ENCODE measurements at places on chromosomes 13 and 19.

DNA sequence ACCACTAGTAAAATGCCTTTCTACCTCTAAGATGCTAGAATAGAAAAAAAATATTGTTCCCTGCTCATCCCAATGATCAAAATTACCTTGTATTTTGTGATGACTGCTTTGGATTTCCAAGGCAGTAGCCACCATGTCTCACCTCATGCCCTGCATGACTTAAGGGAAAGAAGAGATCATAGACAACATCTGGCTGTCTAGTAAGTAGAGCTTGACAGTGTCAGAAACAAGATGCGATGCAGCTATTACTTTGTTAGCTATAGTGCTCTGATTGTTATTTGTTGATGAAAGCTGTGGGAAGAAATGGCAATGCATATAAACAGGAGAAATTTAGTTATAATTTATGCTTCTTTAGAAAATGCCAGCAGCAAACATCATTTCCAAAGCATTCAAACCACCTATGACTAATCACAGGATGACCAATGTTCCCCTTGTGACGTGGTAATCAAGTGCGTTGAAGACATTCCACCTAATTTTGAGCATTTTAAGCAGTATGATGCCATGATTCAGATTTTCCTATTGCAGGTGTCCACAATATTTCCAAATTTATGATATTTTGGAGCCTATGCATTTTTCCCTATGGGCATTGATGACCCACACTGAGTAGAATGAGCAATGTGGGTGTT lies 308.3 kb downstream of the KCNRG start:
- no peak for DNase-seq

DNA sequence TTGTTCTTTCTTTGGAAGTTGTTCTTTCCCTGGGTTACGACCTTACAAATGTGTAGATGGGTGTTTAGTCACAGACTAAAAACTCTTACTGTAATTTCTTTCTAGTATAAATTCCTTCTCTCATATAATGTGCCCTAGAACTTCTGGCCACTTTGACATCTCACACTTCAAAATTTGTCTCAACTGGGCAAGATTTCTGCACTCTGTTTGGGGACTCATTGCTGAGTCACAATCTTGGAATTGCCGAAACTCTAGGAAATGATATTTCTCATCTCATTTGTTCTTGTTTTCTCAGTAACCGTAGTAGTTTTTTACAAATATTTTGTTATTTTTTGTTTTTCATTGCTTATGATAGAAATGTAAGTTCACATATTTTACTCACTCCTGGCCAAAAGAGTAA lies 2523.2 kb upstream of the PCDH20 start:
- no peak for DNase-seq

- no peak for DNase-seq
Measured at GRCh38 chr13:80577285-80577684, 236.4 kb upstream of the SPRY2 start.

- DNase-seq, result no peak
Measured at GRCh38 chr13:70107125-70107497, 515 bp upstream of the ATXN8OS start.

DNA sequence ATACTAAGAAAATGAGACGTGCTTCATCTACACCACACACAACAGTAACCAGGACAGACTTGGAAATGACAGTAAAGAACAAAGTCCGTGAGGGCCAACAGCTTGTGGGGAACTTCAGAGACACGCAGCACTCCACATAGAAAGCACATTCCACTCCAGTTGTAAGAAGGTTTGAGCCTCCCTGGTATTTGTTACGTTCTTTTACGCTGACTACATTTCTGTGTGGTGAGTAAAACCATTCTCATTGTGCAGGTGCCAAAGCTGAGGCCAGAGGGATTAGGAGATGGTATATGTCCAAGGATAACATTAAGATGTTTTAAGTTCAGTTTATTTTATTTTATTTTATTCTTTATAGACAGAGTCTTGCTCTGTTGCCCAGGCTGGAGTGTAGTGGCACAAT lies 1189.9 kb downstream of the UQCRFS1 start:
- DNase-seq, result no peak

GRCh38 chr13:30119476-30119875 lies 187.9 kb downstream of the KATNAL1 start:
- no peak for DNase-seq

DNA sequence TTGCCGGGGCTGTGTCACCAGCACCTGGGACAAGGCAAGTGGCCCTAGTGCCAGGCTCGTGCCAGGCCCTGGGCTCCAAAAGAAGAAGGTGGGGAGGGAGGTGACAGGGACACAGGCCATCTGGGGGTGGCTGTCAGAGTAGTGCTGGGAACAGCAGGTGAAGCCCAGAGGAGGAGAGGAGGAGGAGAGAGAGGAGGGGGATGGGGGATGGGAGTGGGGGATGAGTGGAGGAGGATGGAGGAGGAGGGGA lies 18.7 kb downstream of the LSM4 start:
- DNase-seq, result no peak

DNA sequence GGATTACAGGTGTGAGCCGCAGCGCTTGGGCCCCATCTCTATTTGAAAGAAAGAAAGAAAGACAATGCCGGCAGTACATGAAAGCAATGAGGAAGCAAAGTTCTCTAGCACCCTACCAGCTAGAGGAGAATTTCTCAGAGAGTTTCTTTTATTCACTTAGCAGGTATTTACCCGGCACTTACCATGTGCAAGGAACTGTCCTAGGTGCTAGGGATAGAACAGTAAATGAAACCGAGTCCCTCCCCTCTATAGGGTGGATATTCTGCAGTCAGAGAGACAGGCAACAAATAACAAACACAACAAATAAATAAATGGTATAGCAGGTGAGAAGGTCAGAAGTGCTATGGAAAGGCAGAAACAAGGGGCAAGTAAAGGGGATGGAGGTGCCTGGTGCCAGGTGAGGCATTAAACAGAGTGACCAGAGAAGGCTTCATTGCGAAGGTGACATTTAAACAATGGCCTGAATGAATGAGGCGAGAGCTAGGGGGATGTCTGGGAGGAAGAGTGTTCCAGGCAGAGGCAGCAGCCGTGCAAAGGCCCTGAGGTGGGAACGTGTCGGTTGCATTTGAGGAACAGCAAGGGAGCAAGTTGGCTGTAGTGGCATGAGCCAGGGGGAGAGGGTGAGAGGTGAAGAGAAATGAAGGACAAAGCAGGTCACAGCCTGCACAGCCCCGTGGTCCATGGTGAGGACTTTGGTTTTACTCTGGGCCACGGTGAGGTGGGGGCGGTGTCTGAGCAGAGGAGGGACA lies 10.8 kb upstream of the MYH14 start:
- DNase-seq, result no peak

DNA sequence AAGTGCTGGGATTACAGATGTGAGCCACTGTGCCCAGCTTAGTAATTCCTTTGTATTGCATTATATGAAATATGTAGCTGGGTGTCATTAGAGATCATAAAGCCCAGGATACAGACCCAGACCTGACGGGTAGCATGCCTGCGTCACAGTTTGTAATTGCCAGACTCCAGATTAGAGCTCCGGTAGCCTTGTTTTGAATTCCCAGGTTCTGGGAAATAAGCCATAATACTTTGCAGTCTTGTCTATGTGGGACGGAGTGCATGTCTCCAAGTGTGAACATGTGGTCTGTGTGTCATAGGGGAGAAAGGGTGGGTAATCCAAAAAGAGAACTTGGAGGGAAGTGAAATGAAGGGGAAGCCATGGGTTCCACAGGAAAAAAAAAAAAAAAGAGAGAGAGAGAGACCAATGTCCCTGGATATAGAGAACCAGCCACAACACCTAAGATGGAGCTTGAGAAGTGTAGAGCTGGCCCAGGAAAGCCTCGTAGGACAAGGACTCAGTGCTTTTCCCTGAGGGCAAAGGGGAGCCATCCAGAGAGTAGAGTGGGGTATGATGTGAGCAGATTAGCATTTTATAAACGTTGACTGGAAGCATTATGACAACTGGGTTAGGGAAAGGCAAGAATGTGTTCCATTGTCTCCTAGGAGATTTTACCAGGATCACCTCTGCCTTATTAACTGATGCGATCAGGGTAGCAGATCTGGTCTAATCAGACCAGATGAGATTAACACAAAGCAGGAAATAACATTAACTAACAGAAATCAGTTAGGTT lies 2.6 kb downstream of the ZSCAN4 start:
- no peak for DNase-seq

- DNase-seq, result no peak
Measured at GRCh38 chr19:48760504-48761205, 5.3 kb downstream of the FGF21 start.

DNA sequence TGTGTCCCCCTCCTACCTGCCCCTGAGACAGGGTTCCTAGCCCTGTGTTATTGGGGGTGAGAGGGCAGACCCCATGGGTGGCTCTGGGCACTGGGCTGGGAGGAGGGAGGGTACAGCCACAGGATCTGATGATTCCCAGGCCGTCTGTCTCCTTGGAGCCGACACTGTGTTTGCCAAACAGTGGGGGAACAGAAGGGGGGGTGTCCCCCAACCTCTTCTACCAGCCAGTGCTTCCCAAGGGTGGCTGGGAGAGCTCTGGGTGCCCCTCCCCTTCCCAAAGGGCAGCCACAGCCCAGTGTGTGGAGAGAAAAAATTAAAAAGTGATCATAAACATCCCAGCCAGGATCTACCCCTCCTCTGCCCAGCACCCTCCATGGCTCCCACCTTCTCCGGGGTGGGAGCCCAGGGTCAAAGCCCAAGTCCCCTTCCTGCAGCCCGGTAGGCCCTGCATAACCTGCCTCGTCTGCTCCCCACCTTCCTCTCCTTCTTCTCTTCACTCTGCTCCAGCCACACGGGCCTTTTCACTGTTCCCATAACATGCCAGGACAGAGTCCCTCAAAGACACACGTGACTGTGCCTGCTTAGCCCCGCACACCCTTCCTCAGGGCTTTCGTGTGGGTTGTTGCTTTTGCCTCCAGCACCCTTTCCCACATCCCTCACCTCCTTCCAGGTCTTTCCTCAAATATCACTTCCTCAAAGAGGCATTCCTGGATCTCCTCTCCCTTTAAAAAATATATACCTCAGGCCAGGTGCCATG lies 1.4 kb upstream of the PLIN4 start:
- no peak for DNase-seq

DNA sequence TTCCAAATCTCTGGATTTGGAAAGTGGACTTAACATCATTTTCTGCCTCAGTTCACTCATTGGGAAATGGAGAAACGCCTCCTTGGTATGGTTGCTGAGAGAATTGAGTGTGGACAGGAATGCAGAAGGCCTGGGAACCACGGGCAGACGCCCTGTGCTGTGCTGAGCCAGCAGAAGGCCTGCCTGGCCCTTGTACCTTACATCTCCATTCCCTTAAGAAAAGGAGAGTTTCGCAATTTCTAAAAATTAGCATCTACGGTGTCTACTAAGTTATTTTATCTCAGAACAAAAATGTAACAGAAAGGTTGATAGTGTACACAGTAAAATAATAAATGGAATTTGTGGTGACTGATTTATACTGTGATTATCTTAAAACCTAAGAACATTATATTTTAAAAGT lies 78.7 kb downstream of the IPO5 start:
- DNase-seq, result no peak

- no peak for DNase-seq
Measured at GRCh38 chr19:42480335-42481095, 37.8 kb upstream of the CXCL17 start.

- no peak for DNase-seq
Measured at GRCh38 chr19:37074819-37075362, 3.3 kb upstream of the ZNF420 start.

GRCh38 chr19:18425515-18426415 lies 6.6 kb downstream of the SSBP4 start:
- DNase-seq, result no peak

DNA sequence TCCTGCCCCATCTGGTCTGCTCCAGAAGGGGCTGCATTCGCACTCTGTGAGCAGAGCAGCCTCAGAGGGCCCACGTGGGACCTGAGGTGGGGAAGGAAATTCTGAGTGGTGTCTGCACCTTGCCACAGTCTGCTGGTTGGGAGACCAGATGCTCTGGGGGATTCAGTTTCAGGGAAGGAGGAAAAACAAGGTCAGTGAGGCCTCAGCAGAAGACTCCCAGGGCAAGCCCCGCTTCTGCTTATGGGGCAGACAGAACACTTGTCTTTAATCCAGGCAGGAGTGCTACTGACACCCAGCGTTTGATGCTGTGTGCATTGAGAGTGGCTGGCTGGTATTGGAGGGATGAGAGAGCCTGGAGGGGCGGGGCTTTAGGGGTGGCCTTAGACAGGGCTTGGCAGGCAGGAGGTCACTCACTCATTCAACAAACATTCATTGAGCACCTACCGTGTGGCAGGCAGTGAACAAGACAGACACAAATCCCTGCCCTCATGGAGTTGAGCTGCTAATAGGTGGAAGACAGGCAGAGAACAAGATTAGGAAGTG lies 4.9 kb upstream of the CLEC17A start:
- DNase-seq, result no peak

GRCh38 chr19:28868836-28869235 lies 344.1 kb downstream of the UQCRFS1 start:
- no peak for DNase-seq

- DNase-seq, result peak; percentile 36
Measured at GRCh38 chr19:34172661-34173192, 423 bp downstream of the LSM14A start.

DNA sequence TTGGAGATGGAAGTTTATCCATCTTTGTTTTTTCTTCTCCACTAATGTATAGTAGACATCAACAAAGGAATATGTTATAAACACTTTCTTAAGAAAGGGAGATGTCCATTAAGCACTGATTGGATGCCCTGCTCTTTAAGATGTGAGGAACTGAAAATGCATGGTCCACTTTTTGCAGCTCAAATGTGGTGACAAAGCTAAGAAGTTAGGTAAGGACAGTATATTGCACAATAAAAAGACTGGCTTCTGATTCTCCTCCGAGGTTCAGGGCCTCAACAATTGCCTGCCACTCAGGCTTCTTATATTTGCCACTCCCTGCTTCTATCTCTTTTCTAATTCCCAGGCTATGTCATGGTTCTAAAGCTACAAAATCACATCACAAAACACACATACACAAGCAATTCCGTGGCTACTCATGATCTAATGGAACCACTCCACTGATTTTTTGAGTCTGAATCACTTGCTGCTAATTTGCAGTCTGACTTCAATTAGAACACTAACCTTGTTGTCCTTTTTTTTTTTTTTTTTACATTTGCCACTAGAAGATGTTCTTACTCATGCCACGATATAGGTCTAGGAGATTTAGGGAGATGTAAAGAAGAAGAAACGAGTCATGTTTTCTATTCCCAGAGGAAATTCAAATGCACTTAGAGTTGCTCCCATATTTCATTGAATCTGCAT lies 29.6 kb upstream of the TNFSF11 start:
- DNase-seq, result no peak

DNA sequence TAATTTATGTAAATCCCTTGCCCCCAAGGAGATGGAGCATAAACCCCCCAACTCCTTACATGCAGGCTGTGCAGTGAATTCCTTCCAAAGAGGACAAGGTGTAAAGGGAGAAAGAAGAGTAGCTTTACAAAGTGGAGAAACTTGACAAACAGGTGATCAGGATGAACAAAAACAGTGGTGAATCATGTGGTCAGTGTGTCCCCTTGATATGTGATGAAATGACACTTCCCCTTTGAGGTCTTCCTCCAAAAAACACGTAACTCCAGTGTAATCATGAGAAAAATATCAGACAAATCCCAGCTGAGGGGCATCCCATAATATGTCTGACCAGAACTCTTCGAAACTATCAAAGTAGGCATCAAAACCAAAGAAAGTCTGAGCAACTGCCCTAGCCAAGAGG lies 29.5 kb upstream of the AKT2 start:
- no peak for DNase-seq

Data from endothelial cell (in vitro differentiated cells).